ENCODE measurements at places on chromosomes 3 and 15. TPM values are rescaled to one million over a fixed set of nuclear protein-coding genes. Genes with fewer than 3 reads are reported as not detected.
A peak's percentile ranks its signal among the peaks of the same experiment; 100 is the strongest.

DNA sequence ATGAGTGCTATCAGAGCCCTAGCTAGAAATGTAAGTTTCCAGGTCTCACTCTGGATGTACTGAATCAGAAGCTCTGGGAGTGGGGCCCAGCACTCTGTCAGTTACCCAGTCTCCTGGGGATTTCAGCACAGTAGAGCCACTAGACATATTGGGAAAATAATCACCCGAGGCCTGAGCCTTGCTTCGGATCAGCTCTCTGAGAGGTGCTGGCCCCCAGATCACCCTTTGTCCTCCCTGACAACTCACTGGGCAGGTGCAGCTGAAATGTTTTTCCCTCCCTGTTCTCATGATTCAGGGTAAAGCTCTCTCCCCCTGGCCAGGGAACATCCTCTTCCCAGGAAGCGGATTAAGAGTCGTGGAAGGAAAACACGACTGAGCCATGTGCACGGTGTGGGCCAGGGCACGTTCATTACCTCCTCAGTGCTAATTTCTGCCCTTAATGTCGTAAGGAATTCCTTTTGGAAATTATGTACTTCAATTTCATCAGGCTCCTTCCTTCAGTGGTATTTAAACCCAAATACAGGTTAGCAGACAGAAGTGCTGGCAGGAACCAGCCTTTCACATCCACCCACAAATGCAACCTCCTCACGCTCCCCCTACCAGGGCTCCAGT, 296.7 kb upstream of the LYSMD4 start:
- no peaks in the 10 kb centered on the region for H3K27me3 ChIP-seq
- no peaks in the 10 kb centered on the region for H3K36me3 ChIP-seq
- peaks cover 10% of the 10 kb centered on the region for H3K4me1 ChIP-seq
- DNase-seq: no peak
- no peak overlapping the region for H3K27ac ChIP-seq
- H3K4me3 ChIP-seq: no peak overlapping the region

Gene ADCY5
- total RNA-seq: not detected

Gene REC114
- total RNA-seq: not detected

- no peaks in the 10 kb centered on the region for H3K36me3 ChIP-seq
- H3K27ac ChIP-seq: no peak overlapping the region
- no peak overlapping the region for H3K4me3 ChIP-seq
- no peaks in the 10 kb centered on the region for H3K27me3 ChIP-seq
- DNase-seq: no peak
- peaks cover 37% of the 10 kb centered on the region for H3K4me1 ChIP-seq
Observed at GRCh38 chr3:69204315-69204957, 82.0 kb upstream of the LMOD3 start.

Gene PPP1R2
- total RNA-seq: 73.0 TPM

- DNase-seq: no peak
- no peaks in the 10 kb centered on the region for H3K27me3 ChIP-seq
- no peaks in the 10 kb centered on the region for H3K4me1 ChIP-seq
- no peak overlapping the region for H3K27ac ChIP-seq
- H3K36me3 ChIP-seq: no peaks in the 10 kb centered on the region
Observed at GRCh38 chr15:44034933-44035624, 160.0 kb downstream of the FRMD5 start.

DNA sequence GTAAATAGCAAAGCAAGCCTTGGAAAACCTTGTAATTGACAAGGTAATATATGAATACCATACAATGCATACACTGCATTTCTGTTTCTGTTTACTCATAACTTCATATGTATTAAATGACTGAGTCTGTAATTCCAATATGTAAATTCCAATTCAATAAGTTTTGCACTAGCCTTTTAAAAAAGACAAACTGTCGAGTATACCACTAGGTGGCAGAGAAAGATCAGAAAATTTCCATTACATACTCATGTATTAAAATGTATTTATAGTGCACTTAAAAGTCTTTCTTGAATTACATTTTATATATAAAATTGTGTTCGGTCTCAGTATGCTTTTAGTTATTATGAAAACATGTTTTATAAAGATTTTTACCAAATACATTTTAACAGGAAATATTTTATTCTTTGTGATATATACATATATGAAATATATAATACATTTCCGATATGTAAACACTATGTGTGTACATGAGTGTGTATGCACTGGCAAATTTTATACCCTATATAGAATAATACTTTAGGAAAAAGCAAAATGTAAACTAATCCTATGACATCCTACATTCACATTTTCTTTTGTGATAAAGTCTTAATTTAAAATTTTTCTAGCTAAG, 216.8 kb downstream of the VGLL3 start:
- no peaks in the 10 kb centered on the region for H3K4me1 ChIP-seq
- no peaks in the 10 kb centered on the region for H3K36me3 ChIP-seq
- H3K27ac ChIP-seq: no peak overlapping the region
- no peak for DNase-seq

Gene KLHL25
- 5.3 TPM for total RNA-seq

Gene PAK2
- 78.6 TPM for total RNA-seq

DNA sequence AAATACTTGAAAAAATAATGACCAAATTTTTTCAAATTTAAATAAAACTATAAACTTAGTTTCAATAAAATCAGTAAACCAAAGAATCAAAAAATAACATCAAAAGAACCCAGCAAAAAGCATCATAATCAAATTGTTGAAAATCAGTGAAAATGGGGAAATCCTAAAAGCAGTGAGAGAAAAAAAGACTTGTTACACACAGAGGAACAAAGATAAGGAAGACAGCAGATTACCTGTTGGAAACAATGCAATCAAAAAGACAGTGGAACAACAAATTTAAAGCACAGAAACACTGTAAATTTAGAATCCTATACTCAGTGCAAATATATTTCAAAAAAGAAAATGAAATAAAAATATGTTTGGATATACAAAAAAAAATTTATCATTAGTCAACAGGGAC, 156.2 kb upstream of the LMCD1 start:
- H3K27me3 ChIP-seq: no peaks in the 10 kb centered on the region
- no peaks in the 10 kb centered on the region for H3K36me3 ChIP-seq
- no peak for DNase-seq

DNA sequence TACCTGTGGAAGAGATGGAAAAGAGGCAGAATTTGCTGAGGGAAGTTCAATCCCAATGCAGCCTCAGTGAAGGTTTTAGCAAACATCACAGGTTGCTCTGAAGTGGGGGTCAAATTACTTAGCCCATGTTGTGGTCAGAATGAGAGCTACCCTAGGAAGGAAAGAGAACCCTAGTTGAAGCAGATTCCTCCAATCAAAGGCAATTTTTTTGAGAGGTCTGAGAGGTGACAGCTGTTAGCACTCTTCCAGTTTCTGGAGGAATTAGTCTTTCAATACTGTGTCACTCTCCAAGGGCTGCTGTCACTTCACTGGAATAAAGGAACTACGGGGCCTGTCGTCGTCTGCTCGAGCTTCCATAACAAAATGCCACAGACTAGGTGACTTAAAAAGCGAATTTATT, 584.2 kb upstream of the DPPA4 start:
- no peaks in the 10 kb centered on the region for H3K36me3 ChIP-seq
- H3K4me3 ChIP-seq: no peak overlapping the region
- H3K27ac ChIP-seq: no peak overlapping the region
- no peak for DNase-seq

- no peaks in the 10 kb centered on the region for H3K27me3 ChIP-seq
- peaks cover 16% of the 10 kb centered on the region for H3K4me1 ChIP-seq
- H3K36me3 ChIP-seq: peaks cover 5% of the 10 kb centered on the region
- no peak overlapping the region for H3K27ac ChIP-seq
Observed at GRCh38 chr15:69225355-69226022, 65.1 kb downstream of the GLCE start.

DNA sequence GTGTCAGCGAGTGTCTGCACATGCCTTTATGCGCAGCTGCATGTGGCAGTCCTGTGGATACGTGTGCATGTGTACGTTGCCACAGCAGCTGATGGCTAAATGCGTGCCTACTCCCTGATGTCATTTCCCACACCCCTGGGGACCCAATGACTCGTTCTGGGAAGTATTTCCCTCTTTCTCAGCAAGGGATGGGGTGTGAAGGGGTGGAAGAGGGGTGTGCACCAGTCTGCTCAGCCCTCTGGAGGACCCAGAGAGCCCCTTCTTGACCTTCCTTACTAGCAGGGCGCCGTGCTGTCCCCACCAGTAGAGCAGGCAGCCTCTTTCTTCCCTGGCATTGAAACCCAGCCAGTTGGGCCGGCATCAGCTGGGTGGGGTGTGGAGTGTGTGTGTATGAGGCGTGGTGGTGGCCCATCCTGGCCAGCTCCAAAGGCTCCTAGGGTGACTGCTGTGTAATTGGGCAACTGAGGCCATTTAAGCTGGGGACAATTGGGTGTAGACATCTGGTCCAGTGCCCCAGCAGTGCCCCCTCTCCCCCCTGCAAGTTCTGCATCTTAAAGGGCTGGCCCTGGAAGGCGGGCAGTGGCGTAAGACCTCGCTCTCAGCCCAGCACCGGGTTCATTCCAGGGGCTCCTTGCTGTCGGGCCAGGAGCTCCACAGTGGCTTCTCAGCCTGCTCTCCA, 19.2 kb downstream of the SNX33 start:
- H3K36me3 ChIP-seq: no peaks in the 10 kb centered on the region
- peaks cover 100% of the 10 kb centered on the region for H3K4me1 ChIP-seq
- H3K27ac ChIP-seq: peak overlapping the region; percentile 99
- DNase-seq: peak; percentile 98
- H3K4me3 ChIP-seq: no peak overlapping the region
- no peaks in the 10 kb centered on the region for H3K27me3 ChIP-seq

DNA sequence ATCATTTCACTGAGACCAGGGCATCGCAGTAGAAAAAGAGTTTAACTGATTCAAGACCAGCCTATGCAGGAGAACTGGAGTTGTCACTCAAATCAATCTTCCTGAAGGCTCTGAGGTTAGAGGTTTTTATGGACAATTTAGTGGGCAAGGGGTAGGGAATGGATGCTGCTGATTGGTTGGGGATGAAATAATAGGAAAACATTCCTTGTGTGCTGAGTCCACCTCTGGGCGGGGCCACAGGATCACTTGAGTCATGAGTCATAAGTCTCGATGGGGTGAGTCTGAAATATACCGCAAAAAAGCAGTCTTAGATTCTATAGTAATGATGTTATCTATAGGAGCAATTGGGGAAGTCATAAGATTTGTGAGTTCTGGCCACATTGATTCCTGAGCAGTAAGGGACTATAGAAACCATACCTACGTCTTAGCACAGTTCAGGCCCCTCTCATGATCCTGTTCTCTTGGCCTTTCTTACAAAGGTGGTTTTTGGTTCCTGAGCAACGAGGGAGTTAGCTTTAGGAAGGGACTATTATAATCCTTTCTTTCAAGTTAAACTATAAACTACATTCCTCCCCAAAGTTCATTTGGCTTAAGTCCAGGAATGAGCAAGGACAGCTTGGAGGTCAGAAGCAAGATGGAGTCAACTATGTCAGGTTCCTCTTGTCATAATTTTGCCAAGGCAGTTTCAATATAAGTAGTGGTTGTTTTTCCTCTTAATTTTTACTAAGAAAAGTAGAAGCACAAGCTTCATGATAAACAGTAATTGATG, 2.7 kb upstream of the OPA1 start:
- H3K4me1 ChIP-seq: peaks cover 35% of the 10 kb centered on the region
- H3K27ac ChIP-seq: peak overlapping the region; percentile 16
- H3K4me3 ChIP-seq: no peak overlapping the region
- H3K36me3 ChIP-seq: no peaks in the 10 kb centered on the region

- no peak overlapping the region for H3K27ac ChIP-seq
- peak overlapping the region; percentile 94 for H3K4me3 ChIP-seq
- DNase-seq: no peak
- H3K27me3 ChIP-seq: no peaks in the 10 kb centered on the region
- peaks cover 41% of the 10 kb centered on the region for H3K36me3 ChIP-seq
Observed at GRCh38 chr3:179603321-179603720, 1.1 kb downstream of the MRPL47 start.

Gene SEMA3G
- total RNA-seq: 1.4 TPM

DNA sequence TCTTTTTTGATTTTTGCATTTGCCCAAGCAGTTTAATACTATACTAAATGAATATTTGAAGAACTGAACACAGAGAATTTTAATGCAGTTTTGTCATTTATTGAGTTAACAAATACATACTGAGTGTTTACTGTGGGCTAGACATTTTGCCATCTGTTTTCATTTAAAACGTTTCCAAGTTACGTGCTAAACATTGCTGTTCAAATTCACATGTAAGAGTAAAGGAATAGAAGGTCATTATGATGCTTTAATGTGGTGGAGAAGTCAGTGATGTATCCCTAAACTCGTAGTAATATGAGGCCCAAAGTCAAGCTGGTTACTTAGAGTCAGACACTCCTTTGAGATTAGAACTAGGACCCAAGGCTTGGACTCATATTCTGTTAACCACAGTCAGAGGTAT, 49.4 kb downstream of the CRYBG3 start:
- DNase-seq: no peak
- H3K36me3 ChIP-seq: 0 out of 2 replicates have a peak, but pooled peaks cover 6% of the 10 kb centered on the region
- H3K4me3 ChIP-seq: no peak overlapping the region
- H3K27ac ChIP-seq: no peak overlapping the region

- no peaks in the 10 kb centered on the region for H3K4me1 ChIP-seq
- no peak overlapping the region for H3K27ac ChIP-seq
- no peak overlapping the region for H3K4me3 ChIP-seq
- H3K36me3 ChIP-seq: no peaks in the 10 kb centered on the region
Observed at GRCh38 chr3:30504939-30505338, 101.5 kb upstream of the TGFBR2 start.

DNA sequence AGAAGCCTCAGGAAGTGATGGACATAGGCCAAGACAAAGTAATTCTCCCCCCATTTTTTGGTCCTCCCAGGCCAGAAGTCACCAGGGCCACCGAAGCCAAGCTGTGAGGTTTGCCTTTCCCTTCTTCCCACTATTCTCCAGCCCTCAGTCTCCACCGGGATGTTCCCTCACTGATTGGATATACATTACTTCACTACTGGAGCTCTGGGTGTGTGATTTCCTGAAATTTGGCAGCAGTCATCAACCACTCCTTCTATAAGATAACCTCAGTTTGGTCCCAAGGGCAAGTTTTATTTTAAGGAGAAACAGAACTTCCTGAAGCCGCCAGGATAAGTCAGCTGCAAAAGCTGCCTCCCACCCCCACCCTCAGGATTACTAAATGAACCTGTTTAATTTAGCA, 11.3 kb downstream of the SLCO2A1 start:
- H3K4me1 ChIP-seq: no peaks in the 10 kb centered on the region
- H3K27me3 ChIP-seq: no peaks in the 10 kb centered on the region
- H3K27ac ChIP-seq: no peak overlapping the region
- no peak for DNase-seq
- no peak overlapping the region for H3K4me3 ChIP-seq
- H3K36me3 ChIP-seq: no peaks in the 10 kb centered on the region

Gene AHSG
- not detected for total RNA-seq

DNA sequence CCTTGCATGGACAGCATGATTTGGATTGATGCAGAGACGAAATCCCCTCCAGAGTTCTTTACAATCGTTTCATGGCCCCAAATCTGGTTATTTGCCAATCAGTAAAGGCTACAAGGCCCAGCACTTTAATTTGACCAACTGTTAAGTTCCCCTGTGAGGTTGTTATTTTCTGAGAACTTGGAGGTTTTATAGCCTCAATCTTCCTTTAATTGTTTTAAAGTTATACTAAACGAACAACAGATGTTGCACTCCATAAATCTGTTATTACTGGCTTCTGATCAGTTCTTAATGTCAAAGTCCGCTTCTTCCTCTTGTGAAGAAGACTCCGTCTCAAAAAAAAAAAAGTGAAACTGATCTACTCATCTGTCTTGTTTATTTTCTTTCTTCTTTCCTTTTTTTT, 30.8 kb downstream of the LARP6 start:
- peaks cover 30% of the 10 kb centered on the region for H3K4me1 ChIP-seq
- no peaks in the 10 kb centered on the region for H3K36me3 ChIP-seq
- H3K4me3 ChIP-seq: no peak overlapping the region
- H3K27me3 ChIP-seq: no peaks in the 10 kb centered on the region
